ENCODE measurements at places on chromosomes 13 and 19. TPM values are rescaled to one million over a fixed set of nuclear protein-coding genes. Genes with fewer than 3 reads are reported as not detected.

The CEACAM7 gene
- not detected for total RNA-seq

The HRC gene
- total RNA-seq, result 0.11 TPM

The KLK3 gene
- not detected for total RNA-seq

The APOC4 gene
- not detected for total RNA-seq

The GRK1 gene
- under 0.01 TPM for total RNA-seq

The CCDC8 gene
- total RNA-seq, result 13.7 TPM

The KRI1 gene
- total RNA-seq, result 5.5 TPM

The KLK15 gene
- not detected for total RNA-seq

The TMED1 gene
- total RNA-seq, result 41.4 TPM

The KCNJ14 gene
- 0.33 TPM for total RNA-seq

The ZNF471 gene
- 4.4 TPM for total RNA-seq

The ZMYM2 gene
- 60.0 TPM for total RNA-seq

The C2CD4C gene
- total RNA-seq, result under 0.01 TPM

The THSD8 gene
- not detected for total RNA-seq

The LRRC63 gene
- total RNA-seq, result not detected

The ZIC2 gene
- not detected for total RNA-seq

The LIPE gene
- 2.4 TPM for total RNA-seq

The GNG8 gene
- not detected for total RNA-seq

The MRPL4 gene
- 31.4 TPM for total RNA-seq

The ABCC4 gene
- total RNA-seq, result 0.79 TPM

The SPTBN4 gene
- under 0.01 TPM for total RNA-seq

The ATP11A gene
- total RNA-seq, result 40.5 TPM
